ENCODE measurements at places on chromosomes 1 and 21. TPM values are rescaled to one million over a fixed set of nuclear protein-coding genes. Genes with fewer than 3 reads are reported as not detected.

RAD54L gene
- 0.96 TPM for total RNA-seq

SLC2A1 gene
- 2,122 TPM for total RNA-seq

ZNF692 gene
- 22.0 TPM for total RNA-seq

OR2L2 gene
- under 0.01 TPM for total RNA-seq

RERE gene
- 40.1 TPM for total RNA-seq

RNU1-2 gene
- under 0.01 TPM for total RNA-seq

CFHR4 gene
- not detected for total RNA-seq

UBR4 gene
- 91.6 TPM for total RNA-seq

FCRL4 gene
- not detected for total RNA-seq

RABIF gene
- total RNA-seq, result 5.5 TPM

C1QTNF12 gene
- 1.9 TPM for total RNA-seq

NSUN4 gene
- 12.0 TPM for total RNA-seq

UBXN11 gene
- total RNA-seq, result 1.9 TPM

LAMB3 gene
- 1,900 TPM for total RNA-seq

CALML6 gene
- total RNA-seq, result 0.43 TPM

NID1 gene
- total RNA-seq, result 2.4 TPM

HAX1 gene
- total RNA-seq, result 191 TPM

FCRL5 gene
- total RNA-seq, result not detected

HUNK gene
- total RNA-seq, result under 0.01 TPM

RPE65 gene
- total RNA-seq, result not detected

TNFRSF14 gene
- total RNA-seq, result 22.7 TPM

SERTAD4 gene
- total RNA-seq, result 0.72 TPM

FTCD gene
- not detected for total RNA-seq

BARHL2 gene
- total RNA-seq, result not detected

XCL1 gene
- total RNA-seq, result not detected

TAS1R1 gene
- total RNA-seq, result not detected

COL8A2 gene
- total RNA-seq, result 3.0 TPM

ERICH3 gene
- total RNA-seq, result not detected

ADGRL4 gene
- 0.96 TPM for total RNA-seq

GRIK3 gene
- total RNA-seq, result under 0.01 TPM

RGS1 gene
- not detected for total RNA-seq

SLAMF6 gene
- total RNA-seq, result not detected

TRIM58 gene
- 0.24 TPM for total RNA-seq

LAX1 gene
- under 0.01 TPM for total RNA-seq

OR6N1 gene
- not detected for total RNA-seq

CR1L gene
- total RNA-seq, result not detected

HORMAD1 gene
- 1.2 TPM for total RNA-seq

HMGCS2 gene
- not detected for total RNA-seq

GPN2 gene
- 9.2 TPM for total RNA-seq

PEAR1 gene
- total RNA-seq, result 1.5 TPM

AGMAT gene
- 1.9 TPM for total RNA-seq

CELSR2 gene
- total RNA-seq, result 28.4 TPM

FLG2 gene
- total RNA-seq, result not detected

DNASE2B gene
- total RNA-seq, result not detected

CYP4B1 gene
- total RNA-seq, result not detected

PTPN14 gene
- 37.9 TPM for total RNA-seq

CRYZ gene
- 41.6 TPM for total RNA-seq

DUSP10 gene
- total RNA-seq, result 106 TPM

DRAXIN gene
- not detected for total RNA-seq

S100A2 gene
- 1,509 TPM for total RNA-seq

CFHR2 gene
- total RNA-seq, result not detected

NME7 gene
- total RNA-seq, result 30.4 TPM

C1orf74 gene
- 8.1 TPM for total RNA-seq

NKAIN1 gene
- total RNA-seq, result 0.24 TPM

UQCRHL gene
- total RNA-seq, result 1.4 TPM

GBP5 gene
- 1.2 TPM for total RNA-seq

HSD3B1 gene
- not detected for total RNA-seq
